Right lobe of liver (tissue), 6 donors: ENCODE measurements at places on chromosomes 2 and 18. TPM values are rescaled to one million over a fixed set of nuclear protein-coding genes. Genes with fewer than 3 reads are reported as not detected.
A peak's percentile ranks its signal among the peaks of the same experiment; 100 is the strongest.

- no peak overlapping the region for H3K4me3 ChIP-seq
- H3K27me3 ChIP-seq: no peaks in the 10 kb centered on the region
- no peaks in the 10 kb centered on the region for H3K4me1 ChIP-seq
- no peaks in the 10 kb centered on the region for H3K36me3 ChIP-seq
- H3K27ac ChIP-seq: no peak overlapping the region
Measured at GRCh38 chr2:26925100-26925791, 45.2 kb upstream of the MAPRE3 start.

- no peaks in the 10 kb centered on the region for H3K27me3 ChIP-seq
- H3K4me1 ChIP-seq: no peaks in the 10 kb centered on the region
- no peak overlapping the region for H3K4me3 ChIP-seq
- H3K27ac ChIP-seq: no peak overlapping the region
Measured at GRCh38 chr2:49656853-49657252, 502.5 kb upstream of the FSHR start.

- no peaks in the 10 kb centered on the region for H3K4me1 ChIP-seq
- no peaks in the 10 kb centered on the region for H3K36me3 ChIP-seq
- no peak for DNase-seq
- no peak overlapping the region for H3K4me3 ChIP-seq
- H3K27me3 ChIP-seq: no peaks in the 10 kb centered on the region
- H3K27ac ChIP-seq: peak overlapping the region; percentile 87
Measured at GRCh38 chr2:65371074-65371434, 61.3 kb downstream of the SPRED2 start.

GRCh38 chr2:4047961-4048891, 344.9 kb downstream of the DCDC2C start:
- H3K4me3 ChIP-seq: no peak overlapping the region
- no peaks in the 10 kb centered on the region for H3K27me3 ChIP-seq
- H3K36me3 ChIP-seq: no peaks in the 10 kb centered on the region

The SLC14A1 gene
- 0.49 TPM for total RNA-seq

The DOK6 gene
- total RNA-seq: 1.8 TPM
